ENCODE measurements at places on chromosomes 5 and 9.

DNA sequence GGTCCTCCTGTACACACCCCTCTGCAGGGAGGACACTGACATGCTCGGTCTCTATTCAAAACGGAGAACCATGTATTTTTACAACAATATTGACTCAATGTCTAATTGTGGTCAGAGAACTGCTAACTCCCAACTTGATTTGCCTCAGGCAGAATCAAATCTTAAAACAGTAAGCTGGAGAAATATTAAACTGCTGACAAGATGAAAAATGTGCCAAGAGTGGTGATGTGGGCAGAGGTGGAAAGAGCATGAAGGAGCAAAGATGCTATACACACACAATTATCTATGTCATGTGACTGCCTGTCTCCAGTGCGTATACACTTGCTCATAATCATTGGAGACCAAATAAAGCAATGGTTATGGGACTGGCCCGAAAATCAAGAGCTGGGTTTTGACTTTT, 556.1 kb upstream of the ZNF608 start:
- DNase-seq = no peak

DNA sequence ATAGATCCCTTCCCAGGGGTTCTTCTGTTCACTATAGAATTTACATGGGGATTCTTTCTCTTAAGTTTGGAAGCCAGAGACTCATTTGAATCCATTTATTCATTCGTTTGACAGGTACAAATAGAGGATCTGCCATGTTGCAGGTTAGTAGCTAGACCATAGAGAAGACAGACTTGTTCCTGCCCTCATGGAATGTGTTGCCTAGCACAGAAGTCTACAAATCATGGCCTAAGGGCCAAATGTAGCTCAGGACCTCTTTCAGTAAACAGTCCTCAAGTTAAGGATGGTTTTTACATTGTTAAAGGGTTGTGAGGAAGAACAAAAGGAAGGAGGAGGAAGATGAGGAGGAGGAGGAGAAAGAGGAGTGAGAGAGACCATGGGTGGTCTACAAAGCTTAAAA, 114.7 kb upstream of the SLC44A1 start:
- DNase-seq = no peak

DNA sequence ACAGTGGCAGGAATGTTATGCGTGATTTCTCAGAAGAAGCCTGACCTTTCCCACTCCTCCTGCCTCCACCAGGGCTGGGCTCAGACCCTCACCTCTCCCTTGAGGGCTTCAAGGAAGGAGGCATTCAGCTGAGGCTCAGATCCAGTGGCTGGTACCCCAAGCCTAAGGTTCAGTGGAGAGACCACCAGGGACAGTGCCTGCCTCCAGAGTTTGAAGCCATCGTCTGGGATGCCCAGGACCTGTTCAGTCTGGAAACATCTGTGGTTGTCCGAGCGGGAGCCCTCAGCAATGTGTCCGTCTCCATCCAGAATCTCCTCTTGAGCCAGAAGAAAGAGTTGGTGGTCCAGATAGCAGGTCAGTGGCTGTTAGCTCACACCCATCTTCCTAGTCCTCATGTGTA, 9.9 kb downstream of the BTNL9 start:
- DNase-seq = no peak

DNA sequence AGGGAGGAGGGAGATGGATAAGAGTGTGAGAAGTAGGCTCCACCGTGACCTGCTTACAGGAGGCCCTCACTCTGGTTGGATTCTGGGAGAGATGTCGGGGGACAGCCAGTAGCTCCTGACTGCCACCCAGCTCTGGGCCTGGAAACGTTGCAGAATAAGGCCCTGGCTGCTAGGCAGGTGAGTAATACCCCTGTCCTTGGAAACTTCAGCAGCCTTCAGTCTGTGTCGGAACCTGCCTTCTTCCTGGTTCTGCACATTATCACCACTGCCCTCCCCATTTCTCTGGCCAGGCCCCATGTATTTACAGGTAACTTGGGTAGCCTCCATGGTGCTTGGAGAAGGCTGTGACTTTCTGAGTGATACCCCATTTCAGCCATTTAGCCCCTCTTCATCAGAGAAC, 26.8 kb downstream of the FAXDC2 start:
- no peak for DNase-seq

DNA sequence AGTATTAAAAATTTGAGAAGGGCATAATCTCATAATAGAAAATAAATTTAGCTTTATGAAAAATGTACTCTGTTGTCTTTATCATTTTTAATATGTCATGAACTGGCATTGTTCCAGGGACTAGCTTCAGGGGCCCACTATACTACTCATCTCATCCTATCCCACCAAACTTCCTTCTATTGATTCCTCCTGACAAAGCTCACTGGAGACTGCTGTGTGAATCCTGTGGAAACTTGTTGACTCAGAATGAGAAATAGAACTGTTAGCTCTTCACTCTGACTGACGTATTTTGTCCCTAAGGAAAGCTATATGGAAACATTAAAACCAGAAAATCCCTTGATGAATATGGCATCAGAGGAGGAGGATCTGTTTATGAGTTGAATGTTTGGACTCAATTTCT, 29.8 kb upstream of the BNIP1 start:
- DNase-seq = no peak

DNA sequence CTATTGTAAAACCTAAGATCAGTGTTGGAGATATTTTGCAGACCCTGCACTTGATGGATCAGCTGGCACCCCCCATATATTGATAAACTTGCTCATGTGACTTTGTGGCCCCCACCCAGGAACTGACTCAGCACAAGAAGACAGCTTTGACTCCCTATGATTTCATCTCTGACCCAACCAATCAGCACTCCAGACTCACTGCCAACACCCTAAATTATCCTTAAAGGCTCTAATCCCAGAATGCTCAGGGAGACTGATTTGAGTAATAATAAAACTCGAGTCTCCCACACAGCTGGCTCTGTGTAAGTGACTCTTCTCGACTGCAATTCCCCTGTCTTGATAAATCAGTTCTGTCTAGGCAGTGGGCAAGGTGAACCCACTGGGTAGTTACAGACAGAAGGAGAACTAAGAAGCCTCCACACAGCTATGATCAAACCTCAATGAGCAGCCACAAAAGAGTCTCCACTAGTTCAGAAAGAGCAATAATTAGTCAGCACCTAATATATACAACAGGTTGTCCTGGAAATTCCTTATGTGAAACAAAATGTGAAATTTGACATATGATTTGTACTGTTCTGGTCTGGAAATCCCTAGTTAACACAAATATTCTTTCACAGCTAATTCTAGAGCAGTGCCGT, 52.2 kb downstream of the ACTL7B start:
- DNase-seq = no peak

DNA sequence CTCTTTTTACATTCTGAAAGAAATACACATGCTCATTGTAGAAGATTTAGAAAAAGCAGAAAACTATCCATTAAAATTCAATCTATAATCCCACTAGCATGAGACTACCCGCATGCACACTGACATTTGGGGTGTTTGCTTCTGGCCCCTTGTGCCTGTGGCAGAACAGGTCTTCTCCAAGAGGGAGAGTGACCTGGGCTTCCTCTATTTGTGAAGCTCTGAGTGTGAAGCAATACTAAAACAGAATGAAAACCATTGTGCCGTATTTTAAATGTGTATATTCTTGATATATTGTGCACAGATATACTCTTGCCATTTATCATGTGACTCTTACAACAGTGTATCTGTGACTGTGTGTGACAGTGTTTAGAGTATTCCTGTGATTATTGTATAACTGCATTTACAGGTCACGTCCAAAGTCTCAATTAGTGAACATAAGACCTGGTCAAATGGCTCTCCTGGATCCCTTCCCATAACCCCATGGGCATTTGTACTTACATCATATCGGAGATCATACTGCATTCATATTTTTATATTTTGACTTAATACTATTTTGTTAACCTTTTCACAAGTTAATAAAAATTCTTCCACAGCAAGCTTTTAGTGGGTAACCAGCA, 14.7 kb upstream of the CPEB4 start:
- DNase-seq = no peak

DNA sequence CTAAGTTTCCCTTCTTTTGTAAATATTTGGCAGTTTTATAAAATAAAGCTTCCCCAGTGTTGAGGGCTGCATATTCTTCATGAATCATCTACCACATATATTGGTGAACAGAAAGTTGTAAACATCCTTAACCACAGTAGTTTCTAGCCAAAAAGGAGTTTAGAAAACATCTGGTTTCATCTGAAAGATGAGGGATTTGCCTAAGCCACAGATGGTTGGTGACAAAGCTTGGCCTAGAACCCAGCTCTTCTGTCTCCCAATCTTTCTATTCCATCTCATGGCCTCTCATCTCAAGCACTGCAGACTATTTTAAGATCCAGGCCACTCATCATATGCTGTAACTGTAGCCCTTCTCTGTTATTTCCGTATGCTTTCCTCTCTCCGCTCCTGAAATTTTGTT, 232.3 kb upstream of the TRPM3 start:
- no peak for DNase-seq

DNA sequence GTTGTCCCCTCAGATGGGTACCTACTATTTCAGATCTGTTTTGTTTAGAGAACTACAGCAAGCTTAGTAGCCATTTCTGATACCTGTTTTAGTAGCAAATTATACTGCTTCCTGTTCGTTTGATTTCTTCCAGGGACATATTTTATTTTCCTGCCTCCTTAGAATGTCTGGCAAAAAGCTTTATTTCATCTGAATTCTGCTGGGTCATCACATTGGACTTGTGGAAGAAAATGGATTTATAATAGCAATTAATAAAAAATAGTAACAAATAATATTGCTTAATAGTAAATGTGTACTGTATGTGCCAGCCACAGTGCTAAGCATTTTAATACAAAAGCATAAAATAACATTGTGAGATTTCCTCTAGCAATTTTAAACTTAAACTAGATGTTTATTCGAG, 79.4 kb downstream of the SH3GL2 start:
- DNase-seq = no peak

DNA sequence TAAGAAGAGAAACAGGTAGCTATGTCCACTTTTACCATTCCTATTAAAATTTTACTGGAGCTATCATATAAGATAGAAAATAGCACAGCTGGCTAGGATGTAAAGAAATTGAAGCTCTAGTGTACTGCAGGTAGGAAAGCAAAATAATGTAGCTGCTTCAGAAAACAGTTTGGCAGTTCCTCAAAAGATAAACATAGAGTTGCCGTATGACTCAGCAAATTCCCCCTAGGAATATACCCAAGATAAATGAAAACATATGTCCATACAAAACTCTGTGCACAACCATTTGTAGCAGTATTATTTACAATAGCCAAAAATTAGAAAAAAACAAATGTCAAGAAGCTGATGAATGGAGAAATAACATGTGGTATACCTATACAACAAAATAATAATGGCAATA, 64.6 kb upstream of the SHISAL2B start:
- no peak for DNase-seq

GRCh38 chr5:104353371-104353770, 790.8 kb upstream of the NUDT12 start:
- no peak for DNase-seq

DNA sequence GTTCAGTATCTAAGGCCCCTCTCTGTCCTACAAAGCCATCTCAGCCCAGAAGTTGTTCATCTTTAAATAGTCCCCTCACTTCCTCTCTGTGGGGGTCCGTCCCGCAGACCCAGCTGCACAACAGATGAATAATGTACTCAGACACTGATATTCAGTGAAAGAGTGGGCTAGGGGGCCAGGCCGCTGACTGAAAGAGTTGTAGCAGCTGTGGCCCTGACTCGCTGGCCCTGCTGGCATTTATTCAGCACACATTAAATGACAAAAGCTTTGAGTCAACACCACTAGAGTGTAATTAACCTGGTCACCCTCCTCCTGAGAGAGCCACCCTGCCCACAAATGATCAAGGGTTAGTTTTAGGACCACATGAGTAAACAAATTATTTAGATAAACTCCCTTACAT, 76.3 kb downstream of the MED10 start:
- no peak for DNase-seq

DNA sequence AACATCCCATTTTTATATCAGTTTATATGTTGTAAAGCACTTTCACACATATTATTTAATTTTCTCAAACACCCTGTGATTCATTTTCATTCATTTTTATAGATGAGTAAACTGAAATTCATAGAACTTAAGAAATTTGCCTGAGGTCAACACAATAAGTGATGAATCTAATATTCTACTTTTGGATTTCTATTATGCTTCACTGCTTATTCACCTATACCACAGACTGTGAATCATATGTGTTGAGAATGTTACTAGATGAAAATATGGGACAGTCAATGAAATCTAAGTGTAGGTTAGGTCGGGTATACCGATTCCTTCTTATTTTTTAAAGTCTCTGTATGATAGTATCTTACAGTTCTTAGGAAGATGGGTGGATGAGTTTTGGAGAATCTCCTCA, 24.8 kb downstream of the CDC37L1 start:
- DNase-seq = no peak

DNA sequence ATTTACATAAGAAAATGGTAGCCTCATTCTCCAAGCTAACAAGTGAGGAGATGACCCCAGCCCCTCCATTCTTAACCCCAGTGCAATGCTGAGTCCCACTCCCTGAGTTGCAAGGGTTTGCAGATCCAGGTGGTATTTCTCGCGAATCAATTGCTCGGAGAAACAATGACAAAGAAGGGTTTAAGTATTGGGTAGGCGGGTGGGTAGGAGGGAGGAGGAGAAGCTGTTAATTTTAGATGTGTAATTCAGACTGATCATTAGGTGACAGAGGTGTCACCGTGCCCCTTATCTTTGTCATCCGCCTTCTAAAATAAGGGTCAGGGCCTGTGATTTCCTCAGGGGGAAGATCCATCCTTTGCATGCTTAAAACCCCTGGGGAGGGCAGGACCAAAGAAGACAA, 17.0 kb upstream of the SH3RF2 start:
- no peak for DNase-seq

GRCh38 chr9:89668216-89668865, 63.5 kb downstream of the GADD45G start:
- DNase-seq = no peak

DNA sequence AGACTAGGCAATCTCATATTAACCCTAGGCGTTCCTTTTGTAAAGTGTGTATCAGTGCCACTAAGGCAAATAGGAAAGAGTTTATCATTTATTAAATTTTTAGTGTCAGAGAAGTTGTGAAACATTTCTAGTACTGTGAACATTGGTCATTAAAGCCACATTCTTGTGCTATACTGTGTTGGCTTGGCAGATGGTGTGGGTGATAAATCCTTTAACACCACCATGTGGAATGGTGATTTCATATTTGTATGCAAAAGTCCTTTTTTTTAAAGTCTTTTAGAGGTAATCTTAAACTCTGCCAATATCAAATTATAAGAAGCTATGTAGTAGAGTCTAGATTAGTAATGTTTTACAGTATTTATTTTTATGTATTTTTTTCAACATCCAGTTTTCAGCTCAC, 18.1 kb downstream of the SLC12A2 start:
- no peak for DNase-seq

DNA sequence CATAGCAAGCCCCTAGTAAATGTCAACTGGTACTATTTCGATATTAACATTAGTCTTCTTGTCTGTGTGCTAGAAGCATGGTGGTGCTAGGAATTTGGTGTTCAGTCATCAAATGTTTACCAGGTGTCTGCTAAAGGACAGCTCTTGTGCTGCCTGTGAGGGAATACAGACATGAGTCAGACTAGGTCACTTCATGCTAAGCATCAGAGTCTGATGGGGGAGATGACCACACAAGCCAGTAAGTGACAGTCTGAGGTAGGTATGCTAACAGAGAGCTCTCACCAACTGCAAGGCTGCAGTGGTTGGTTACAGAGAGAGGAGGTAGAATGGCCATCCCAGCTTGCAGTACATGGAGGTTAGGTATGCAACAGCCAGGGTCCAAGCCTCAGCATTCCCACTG, 320.9 kb downstream of the CDK5RAP2 start:
- no peak for DNase-seq

GRCh38 chr5:36535859-36536615, 70.4 kb upstream of the SLC1A3 start:
- no peak for DNase-seq

Data from T-helper 17 cell (primary cell).